Suprapubic skin (tissue), 4 donors: ENCODE measurements at places on chromosomes 7 and 10.
A peak's percentile ranks its signal among the peaks of the same experiment; 100 is the strongest.

DNA sequence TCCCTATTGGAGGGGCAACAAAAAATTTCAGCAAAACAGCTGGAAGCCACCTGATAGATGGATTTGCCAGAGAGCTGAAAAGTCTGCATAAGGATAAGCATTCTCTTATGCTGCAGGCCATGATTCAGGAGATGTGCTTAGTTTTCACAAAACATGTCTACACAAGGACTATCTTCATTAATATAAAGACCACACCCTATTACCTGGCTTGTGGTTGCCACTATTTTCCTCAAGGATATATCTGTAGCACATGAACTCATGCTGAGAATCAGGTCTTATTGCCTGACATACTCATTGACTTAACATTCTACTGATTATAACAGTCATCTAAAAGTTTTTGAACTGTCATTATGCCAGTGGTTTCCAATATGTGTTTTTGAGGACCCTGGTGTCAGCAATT, 7.1 kb upstream of the COL17A1 start:
- no peak for DNase-seq

GRCh38 chr7:107502797-107503196, 32.9 kb downstream of the GPR22 start:
- DNase-seq, result no peak

- peak; percentile 70 for DNase-seq
Measured at GRCh38 chr7:44188480-44189225, 586 bp downstream of the GCK start.

- DNase-seq, result peak; percentile 63
Measured at GRCh38 chr7:471191-471865, 48.3 kb downstream of the PDGFA start.

- no peak for DNase-seq
Measured at GRCh38 chr7:85602196-85602595, 415.3 kb upstream of the SEMA3D start.
